ENCODE measurements at places on chromosomes 4 and X.

DNA sequence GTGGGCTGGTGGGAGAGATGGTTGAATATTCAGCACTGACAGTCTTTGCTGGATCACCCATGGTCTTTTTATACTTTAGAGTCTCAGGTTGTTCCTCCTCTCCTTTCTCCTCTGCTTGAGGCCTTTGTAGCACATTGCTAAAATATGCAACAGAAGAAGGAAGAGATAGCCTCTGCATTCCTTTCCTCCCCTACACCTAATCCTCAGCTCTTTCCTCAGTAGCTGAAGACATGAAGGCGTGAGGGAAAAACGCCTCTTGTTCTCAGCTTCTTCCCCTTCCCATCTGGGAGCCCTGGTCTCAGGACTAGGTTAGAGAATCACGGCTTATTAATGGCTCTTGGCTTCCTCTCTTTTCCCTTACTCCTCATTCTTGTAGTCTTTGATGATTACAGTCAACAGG is 76.8 kb downstream of the RNF150 start:
- no peak for DNase-seq

DNA sequence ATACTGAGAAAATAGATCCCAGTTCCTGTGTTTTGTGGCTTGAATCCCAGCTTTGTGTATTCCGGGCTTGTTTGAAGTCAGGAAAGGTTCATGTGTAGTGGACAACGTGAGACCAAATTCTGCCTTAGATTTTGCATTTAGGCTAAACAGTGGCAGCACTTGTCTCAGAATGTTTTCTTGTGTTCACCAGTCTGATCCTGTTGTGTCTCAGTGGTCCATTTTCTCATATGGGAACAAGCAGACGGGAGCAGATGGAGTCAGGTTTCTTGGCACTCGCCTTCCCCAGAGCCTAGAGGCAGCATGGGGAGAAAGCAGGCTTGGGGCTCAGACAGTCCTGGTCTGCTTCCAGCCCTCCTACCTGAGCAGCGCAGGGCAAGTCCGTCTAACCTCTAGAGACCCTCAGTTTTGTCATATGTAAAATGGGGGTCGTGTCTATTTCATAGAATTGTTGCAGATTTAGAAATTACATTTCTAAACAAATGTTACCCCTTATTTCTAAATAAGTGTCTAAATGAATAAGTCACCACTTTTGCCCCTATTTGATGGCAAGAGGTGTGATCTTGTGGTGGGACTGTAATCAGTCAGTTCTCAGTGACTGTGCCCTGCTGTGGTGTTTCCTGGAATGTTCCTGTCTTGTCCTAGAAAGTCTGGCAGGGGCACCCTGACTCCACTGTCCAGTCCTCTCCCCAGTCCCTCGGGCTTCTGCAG is 28.3 kb upstream of the MSANTD1 start:
- no peak for DNase-seq

GRCh38 chr4:88866862-88867550 is 169.4 kb upstream of the NAP1L5 start:
- DNase-seq, result no peak

DNA sequence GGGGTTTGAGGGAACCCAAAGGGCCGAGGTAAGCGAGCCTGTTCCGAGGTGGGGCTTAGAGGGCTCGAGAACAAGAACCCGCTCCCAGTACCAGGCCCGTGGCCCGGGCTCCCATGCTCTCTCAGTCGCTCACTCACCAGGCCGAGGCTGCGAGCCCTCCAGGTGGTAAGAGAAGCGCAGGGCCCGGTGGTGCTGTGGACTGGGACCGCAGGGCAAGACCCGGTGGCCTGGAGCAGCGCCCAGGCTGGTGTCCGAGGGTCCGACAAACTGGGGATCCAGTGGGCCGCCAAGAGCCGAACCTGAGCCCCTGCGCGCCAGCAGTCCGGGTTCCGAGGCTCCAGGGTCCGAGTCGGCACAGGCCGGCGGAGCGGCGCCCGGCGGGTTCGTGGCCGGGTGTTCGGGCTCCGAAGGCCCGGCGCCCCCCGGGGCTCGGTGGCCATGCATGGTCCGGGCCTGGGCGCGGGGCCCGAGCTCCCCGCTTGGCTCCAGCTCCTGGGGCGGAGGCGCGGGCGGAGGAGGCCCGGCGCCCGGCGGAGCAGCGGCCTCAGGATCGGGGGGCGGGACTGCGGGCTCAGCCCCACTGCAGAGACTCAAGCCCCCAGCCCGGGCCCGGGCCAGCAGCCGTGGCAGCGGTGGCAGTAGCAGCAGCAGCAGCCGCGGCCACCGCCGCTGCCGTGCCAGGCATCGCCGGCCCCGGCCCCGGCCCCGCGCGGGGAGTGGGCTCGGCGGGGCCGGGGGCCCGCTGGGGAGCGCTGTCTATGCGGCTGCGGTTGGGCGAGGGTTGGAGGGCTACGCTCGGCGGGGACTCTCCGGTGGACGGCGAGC is 833 bp downstream of the FGD1 start:
- DNase-seq, result no peak

DNA sequence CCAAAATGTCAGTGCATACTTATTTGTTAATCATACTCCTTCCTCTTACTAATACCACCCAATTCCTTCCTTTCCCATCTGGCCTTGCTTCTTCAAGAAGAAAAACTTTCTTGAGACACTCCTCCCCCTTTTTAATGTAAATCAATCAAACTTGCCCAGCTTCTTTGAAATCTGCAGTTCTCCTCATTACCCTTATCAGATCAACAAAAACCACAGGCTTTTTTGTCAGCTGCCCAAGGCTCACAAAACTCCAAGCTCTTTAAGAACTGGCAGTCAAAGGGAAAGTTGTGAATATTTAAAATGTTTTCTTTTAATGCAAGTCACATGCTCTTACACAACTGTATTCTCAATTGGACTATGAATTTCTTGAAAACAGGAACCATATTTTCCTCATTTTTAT is 11.3 kb upstream of the MYOZ2 start:
- DNase-seq, result no peak
